Activated T-helper 1 cell treated with anti-CD3 and anti-CD28 coated beads, Interleukin-2, amount 50 U/mL, for 16 hours (primary cell): ENCODE measurements at places on chromosomes 12 and 14.
A peak's percentile ranks its signal among the peaks of the same experiment; 100 is the strongest.

GRCh38 chr14:103293465-103293864 lies 40.6 kb upstream of the EIF5 start:
- no peak for DNase-seq

DNA sequence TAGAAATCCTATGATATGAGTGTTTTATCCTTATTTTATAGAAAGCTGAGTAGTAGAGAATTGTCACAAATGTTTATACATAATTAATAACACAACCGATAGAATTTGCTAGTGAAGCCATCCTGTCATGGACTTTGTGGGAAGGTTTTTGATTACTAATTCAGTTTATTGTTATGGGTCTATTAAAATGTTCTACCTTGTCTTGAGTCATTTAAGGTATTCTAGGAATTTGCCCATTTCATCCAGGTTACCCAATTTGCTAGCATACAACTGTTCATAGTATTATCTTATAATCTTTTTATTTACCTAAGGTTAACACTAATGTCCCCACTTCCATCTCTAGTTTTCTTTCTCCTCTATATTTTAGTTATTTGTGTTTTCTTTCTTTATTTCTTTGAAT lies 553.1 kb upstream of the ATXN7L3B start:
- no peak for DNase-seq

- DNase-seq = no peak
These were observed 1.3 kb upstream of the FLVCR2 start for GRCh38 chr14:75577090-75577489.

DNA sequence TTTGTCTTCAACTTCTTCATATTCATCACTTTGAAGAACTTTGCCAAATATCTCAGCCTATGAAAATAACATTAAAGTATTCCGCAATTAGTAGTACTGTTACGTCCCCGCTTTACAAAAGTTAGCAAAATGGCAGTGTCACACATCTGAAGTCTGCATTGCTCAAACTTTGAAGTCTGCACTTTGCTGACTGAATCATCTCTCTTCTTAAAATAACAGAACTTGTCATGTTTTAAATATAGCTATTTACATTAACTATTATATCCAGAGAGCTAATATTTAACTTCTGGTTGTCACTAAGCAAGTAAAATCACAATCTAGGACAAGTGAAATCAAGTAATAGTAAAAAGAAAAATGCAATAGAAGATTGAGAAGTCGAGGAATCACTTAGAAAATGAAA lies 34.5 kb downstream of the IPO8 start:
- no peak for DNase-seq

GRCh38 chr12:127396734-127397133 lies 870.2 kb upstream of the TMEM132C start:
- DNase-seq = no peak

DNA sequence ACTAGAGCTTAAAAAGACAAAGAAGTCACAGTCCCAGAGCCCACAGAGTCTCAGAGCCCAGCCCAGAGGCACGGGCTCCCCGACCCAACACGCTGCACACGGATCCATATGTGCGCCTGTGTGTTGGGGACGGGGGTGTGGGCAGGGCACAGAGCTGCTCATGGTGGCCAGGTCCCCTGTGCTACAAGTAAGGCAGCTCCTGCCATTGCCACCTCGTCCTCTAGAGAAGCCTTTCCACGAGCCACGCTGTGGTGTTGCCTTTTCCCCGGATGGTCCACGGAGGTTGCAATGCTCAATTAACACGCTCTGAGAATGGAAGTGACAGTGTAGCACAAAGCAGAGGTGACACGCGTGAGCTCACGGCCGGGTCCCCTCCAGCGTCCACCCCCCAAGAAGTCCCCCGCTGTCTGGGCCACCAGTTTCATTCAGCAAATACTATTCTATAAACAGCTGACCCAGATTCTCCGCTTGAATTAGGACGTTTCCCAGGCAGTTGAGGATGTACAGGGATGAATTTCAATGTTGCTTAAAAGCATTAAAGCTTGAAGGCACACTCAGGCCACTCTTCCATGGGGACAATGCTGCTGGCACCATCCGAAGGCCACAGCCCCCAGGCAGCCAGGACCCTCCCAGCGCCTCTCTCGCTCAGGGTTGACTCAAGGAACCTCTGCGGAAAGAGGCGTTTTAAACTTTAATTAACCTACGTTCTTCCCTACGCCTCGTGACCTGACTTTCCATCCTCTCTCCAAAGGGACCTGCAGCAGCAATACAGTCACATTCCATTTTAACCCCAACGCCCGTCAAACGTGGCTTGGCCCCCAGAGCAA lies 22.7 kb upstream of the EIF5 start:
- DNase-seq = no peak

DNA sequence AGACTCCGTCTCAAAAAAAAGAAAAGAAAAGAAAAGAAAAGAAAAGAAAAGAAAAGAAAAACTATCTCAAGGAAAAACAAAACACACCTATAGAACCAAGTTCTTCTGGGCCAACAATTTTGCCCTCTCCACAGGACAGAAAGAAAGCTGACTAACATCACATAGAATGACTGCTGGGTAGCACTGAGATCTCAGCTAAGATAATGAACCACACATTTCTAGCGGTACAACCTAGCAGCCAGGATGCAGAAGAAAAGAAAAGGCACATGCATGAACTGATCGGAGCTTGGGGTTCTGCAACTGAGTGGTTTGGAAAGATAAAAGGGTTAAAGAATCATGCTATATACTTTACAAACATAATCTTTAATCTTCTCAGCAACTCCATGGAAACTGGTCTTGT lies 19.5 kb downstream of the TMED10 start:
- no peak for DNase-seq

DNA sequence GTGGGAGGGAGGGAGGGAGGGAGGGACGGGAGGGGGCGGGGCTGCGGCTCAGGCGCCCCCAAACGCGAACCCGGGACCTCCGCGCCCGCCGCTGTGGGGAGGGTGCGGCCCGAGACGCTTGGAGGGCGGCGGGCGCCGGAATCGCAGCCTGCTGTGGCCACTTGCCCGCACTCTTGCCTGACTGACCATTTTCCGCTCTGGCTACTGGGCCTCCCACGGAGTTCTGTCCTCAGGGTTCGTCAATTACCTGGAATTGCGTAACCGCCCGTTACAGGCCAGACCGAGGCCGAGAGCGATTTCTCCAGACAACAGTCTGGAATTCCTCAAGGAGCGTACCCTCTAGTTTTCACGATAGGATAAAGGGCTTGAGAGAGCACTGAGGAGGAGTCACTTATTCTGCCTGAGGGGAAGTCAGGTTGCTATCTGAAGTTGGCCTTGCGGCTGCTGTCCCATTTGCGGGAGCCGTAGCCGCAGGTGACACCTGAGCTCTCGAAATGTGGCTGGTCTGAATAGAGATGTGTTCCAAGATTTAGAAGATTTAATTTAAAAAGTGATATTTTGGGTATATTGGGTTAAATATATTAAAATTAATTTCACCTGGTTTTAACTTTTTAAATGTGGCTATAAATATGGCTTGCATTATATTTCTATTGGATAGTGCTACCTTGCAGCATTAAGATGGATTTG lies 446 bp upstream of the ZNF641 start:
- no peak for DNase-seq

DNA sequence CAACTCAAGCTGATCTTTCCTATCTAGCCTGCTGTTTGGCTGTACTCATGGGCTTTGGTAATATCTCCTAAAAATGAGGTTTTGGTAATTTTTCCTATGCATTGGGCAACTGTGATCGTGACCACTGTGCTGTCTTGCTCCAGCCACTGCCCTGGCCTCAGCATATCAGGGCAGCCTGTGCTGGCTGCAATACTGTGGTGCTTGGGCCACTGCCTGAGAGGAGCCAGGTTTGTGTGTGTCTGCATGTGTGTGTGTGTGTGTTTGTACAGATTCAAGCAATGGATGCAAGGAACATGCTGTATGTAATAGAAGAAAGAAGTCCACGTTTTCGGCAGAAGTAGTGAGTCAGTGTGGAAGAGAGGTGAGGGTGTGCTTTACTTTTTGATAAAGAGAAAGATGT lies 13.0 kb downstream of the ERG28 start:
- no peak for DNase-seq

GRCh38 chr12:5094551-5094950 lies 50.9 kb downstream of the KCNA5 start:
- no peak for DNase-seq

DNA sequence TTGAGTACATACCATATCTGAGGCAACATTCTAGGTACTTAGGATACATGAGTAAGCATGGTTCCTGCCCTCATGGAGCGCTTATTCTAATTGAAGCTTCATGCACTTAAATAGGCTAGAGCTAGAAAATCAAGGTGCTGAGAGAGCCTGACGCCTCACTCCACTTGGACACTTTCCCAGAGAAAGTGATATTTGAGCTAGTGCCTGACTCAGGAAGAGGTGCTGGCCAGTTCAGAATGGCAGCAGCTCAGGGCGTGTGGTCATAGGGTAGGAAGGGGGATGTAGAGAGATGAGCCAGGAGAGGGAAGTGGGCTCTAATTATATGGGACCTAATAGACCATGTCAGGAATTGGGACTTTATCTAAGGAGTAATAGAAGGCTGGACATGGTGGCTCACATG lies 33.3 kb downstream of the TULP3 start:
- no peak for DNase-seq

GRCh38 chr14:22071006-22071405 lies 397.4 kb upstream of the OR4E1 start:
- peak; percentile 9 for DNase-seq

DNA sequence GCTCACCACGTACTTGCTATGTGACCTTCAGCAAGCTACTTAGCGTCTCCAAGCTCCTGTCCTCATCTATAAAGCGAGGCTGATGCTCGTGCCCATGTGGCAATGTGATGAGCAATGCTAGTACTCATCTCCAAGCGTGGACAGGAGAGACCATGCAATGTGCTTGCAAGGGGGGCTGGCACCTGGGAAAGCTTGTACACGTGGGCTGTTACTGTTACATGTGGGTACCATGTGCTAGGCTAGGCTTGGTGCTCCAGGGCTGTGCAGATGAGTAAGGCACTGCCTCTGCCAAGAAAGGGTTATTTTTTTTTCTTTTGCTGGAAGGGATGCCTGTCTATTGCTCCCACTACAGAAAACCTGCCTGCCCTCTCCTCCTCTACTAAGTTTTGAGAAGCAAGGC lies 46.6 kb downstream of the TSPAN11 start:
- DNase-seq = no peak

DNA sequence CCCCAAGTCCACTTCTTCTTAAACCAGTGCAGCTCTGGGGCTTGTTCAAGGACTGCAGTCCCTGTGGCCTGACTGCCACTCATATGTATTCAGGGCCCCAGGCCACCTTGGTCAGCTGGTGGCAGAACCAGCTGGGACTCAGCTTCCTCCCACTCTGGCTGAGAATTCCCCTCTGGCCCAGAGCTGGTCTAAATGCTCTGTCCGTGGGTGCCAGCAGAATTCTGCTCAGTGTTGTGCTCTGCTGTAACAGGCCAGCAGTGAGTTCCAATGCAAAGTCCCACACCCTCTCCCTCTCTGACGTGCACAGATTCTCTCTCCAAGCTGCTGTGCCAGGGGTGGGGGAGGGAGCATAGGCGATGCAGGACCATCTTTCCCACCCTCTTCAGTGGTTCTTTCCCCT lies 210.4 kb upstream of the RGS6 start:
- DNase-seq = no peak

DNA sequence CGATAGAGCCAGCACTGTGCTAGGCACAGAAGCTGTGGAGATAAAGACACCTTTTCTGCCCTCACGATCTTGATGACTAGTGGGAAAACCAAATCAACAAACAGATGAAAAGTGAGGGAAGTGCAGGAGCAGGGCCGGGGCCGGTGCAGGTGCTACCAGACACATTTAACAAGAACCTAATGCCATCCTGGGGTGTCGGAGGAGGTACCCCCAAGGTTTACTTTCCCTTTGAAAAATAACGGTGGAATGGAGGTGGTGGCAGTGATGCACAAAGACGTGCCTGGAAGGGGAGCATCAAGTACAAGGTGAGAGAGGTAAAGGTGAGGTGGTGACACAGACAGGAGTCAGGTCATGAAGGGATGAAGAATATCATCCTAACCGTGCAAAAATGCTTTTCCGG lies 22.1 kb downstream of the SLC6A13 start:
- DNase-seq = no peak

DNA sequence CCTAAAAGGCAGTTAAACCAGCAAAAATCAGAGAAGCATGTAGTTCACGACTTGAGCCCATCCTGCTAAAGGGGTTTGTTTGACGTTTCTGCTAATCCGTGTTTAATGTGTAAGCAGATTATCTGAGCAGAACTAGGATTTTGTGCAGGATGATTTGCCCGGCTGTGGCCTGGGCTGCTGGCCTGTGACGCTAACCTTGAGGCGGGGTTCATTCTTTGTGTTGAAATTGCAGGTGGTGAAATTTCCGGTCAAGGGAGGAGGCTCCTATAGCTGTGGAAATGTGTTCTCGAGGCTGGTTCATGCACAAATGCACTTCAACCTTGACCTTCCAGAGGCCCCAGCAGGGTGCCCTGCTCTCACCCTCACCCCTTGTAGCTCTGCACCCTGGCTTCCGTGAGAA lies 63.7 kb downstream of the SLC24A4 start:
- DNase-seq = no peak

- DNase-seq = no peak
These were observed 26.3 kb upstream of the NR1H4 start for GRCh38 chr12:100447381-100447780.

- DNase-seq = no peak
These were observed 293.9 kb downstream of the RPAP3 start for GRCh38 chr12:47411966-47412365.

DNA sequence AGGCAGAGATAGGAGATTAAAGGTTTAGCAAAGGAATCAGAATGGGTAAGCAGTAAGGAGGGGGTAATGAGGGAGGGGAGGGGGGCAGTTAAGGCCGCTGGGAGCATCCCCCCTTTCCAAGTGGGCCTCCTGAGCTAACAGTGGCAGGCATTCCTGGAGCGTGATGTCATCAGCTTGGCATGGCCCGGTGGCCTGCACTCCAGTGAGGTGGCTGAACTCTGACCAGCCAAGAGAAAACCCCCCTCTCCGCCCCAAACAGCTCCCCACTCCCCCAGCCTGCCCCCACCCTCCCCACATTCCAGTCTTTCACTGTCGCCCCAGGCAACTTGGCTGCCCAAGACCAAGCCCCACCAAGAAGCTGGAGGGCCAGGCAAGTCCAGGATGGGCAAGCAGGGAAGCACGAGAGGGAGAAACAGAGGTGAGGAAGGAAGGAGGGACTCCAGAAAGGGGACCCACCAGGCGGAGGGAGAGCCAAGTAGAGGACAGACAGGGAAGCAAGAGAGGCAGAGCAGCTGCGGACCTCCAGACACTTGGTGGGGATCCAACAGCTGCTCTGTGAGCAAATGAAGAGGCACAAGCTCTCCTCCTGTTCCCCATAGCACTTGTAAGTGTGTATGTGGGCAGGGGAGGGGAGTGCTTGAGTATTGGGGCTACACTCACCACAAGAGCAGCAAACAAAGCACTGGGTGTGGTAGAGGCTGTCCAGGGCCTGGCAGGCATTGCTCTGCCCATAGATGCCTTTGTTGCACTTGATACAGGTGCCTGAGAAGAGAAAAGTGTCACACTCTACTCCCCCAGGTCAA lies 4.5 kb downstream of the AJUBA start:
- no peak for DNase-seq

GRCh38 chr12:82223426-82223825 lies 134.8 kb downstream of the CCDC59 start:
- DNase-seq = no peak
